ENCODE measurements at places on chromosomes 1 and 21.
A peak's percentile ranks its signal among the peaks of the same experiment; 100 is the strongest.

- DNase-seq, result no peak
These were observed 380.1 kb downstream of the NUF2 start for GRCh38 chr1:163701783-163702374.

GRCh38 chr1:171664976-171665375 lies 12.5 kb upstream of the MYOC start:
- DNase-seq, result no peak

DNA sequence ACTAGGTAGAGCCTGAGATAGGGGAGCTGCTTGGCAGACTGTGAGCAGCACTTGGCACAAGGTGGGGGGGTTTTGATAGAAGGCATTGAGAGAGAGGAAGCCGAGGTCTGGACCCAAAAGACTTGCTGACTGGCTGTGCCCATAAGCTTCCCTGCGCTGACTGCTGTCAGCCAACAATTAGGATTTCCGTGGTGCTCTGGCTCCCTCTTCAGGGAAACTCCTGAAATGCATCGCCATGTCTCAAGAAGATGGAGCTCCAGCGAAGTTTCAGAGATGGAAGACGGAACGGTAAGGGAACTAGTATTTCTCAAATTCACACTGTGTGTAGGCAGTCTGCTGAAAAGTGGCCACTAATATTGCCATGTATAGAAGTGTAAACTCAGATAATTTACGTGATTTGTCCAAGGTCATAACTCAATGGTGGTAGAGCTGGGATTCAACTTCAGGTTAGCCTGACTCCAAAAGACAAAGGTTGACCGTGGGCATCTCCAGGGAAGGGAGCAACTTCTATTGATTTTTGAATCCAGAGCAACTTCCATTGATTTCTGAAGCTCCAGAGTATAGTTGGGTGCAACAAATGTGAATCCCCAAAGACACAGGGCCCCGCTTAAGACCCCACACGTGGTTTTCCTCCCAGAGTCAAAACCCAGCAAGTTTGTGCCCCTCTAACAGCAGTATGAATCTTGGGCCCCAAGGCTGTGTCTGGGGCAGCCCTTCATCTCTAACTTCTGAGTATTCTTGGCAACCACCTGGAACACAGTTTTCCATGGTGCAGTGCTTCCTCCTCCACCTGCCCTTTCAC lies 44.5 kb upstream of the CRNN start:
- peak; percentile 26 for DNase-seq

GRCh38 chr1:96487394-96487793 lies 234.2 kb upstream of the PTBP2 start:
- DNase-seq, result no peak

- DNase-seq, result no peak
These were observed 257.3 kb upstream of the KAZN start for GRCh38 chr1:14341147-14341546.

DNA sequence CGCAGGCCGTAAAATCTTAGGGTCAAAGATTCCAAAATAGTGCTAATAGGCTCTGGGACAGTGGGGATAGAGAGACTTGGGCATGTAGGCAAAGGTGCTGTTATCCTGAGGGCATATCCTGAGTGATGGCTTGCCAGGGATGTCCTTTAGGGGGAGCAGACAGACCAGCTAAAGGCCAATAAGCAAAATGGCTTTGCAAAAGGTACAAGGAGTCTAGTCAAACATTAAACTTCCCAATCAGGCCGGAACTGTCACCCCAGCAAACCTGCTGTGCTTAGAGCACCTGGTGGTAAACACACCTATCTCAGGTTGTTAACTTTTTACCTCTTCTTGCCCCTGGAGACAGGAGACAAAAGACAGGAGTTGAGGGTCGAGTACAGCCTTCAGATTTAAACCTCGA lies 49.1 kb downstream of the TRABD2B start:
- DNase-seq, result no peak

DNA sequence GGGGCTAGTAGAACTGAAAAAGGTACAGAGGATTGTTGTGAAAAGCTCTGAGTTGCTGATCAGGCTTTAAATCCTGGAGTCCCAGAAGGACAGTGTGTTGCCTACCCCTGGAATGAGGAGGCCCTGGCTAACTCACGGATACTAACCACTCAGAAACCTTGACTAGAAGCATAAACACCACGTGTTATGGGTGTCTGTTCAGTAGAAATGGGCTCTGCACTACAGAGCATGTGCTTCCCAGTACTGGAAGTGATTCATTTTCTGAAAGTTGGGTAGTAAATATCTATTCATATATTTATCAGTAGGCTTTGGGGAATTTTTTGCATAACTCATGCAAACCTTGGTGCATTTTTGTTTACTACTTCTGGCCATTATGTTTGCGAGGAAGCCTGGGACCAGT lies 15.1 kb upstream of the CLCA1 start:
- no peak for DNase-seq

- no peak for DNase-seq
These were observed 160.8 kb upstream of the ARHGEF16 start for GRCh38 chr1:3293563-3294080.

GRCh38 chr21:32523463-32523862 lies 61.9 kb downstream of the TCP10L start:
- no peak for DNase-seq

DNA sequence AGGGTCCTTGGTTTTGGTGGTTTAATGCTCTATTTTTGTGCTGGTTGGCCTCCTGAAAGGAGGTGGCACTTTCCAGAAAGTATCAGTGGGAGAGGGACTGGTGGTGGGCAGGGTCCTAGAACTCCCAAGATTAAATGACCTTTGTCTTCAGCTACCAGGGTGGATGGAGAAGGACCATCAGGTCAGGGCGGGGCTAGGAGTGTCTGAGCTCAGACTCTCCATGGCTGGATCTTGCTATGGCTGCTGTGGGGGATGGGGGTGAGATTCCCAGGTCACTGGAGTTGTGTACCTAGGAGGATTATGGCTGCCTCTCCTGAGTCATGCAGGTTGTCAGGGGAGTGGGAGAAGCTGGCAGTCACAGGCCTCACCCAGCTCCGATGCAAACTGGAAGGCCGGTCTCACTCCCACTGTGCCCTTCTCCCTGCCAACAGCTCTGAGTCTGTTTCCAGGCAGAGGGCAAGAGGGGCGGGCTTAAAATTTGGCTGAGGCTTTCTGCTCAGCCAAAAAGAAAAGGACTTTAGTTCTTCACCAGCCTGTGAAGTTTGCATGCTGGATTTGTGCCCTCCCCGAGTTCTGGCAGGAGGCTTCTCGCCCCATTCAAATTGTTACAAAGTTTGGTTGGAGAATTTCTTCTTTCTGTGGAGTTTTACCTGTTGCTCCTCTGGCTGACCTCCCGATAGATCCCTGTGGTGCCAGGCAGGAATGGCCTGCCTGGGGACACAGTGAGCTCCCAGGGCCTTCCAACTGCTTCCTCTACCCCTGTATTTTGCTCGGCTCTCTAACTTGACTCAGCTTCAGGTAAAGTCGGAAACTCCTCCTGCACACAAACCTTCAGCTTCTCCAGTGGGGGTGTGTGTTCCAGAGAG lies 13.1 kb upstream of the KYAT3 start:
- DNase-seq, result no peak

GRCh38 chr21:15730484-15731242 lies 881 bp downstream of the USP25 start:
- no peak for DNase-seq

DNA sequence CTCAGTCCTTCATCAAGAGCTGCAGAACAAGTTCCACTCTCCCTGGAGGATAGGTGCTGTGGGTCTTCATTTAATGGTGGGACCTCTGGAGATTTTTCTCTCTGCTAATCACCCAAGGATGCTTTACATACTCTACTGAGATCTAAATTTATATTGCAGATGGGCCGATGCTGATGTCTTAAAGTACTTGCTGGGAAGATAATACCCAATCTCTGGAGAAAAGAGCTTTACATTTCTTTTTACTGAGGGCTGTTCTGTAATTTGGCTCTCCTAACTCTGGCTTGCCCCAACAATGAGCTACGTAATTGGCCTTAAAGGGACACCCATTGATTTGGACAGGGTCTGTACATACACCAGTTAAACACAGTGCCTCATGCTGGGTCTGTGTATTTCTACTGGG lies 86.9 kb downstream of the ST6GALNAC3 start:
- no peak for DNase-seq

GRCh38 chr1:7948960-7949359 lies 8.3 kb upstream of the TNFRSF9 start:
- DNase-seq, result no peak
